Ascending aorta (tissue), 2 donors: ENCODE measurements at places on chromosomes 6 and 20. TPM values are rescaled to one million over a fixed set of nuclear protein-coding genes. Genes with fewer than 3 reads are reported as not detected.

Gene SAMD3
- not detected for total RNA-seq

Gene PCNA
- 52.5 TPM for total RNA-seq

Gene TXNDC5
- total RNA-seq: 192 TPM

Gene SEMG1
- not detected for total RNA-seq

DNA sequence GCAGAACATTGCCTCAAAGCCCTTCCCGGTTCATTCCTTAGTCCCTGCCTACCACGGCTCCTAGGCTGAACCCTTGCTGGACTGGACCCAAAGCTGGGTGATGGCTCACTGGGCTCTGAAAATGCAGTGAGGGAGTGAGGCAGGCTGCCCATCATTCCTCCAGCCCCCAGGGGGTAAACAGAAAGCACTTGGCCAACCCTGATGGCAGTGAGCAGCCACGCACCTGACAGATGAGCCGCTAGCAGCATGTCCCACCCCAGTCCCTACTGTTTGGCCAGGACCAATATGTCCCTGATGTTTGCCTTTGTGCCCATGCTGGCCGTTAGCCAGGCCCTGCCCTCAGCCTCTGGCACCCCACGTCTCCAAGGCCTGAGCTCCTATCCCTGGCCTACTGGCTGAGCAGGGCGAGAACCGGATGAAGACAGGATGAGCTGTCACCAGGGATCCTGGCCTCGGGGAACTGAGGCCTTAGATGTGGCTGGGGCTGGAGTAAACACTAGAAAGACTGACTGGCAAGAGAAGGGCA lies 19.4 kb upstream of the BAK1 start:
- H3K4me1 ChIP-seq: no peaks in the 10 kb centered on the region
- H3K27ac ChIP-seq: no peak overlapping the region
- no peak overlapping the region for H3K4me3 ChIP-seq
- DNase-seq: no peak
- H3K36me3 ChIP-seq: no peaks in the 10 kb centered on the region

DNA sequence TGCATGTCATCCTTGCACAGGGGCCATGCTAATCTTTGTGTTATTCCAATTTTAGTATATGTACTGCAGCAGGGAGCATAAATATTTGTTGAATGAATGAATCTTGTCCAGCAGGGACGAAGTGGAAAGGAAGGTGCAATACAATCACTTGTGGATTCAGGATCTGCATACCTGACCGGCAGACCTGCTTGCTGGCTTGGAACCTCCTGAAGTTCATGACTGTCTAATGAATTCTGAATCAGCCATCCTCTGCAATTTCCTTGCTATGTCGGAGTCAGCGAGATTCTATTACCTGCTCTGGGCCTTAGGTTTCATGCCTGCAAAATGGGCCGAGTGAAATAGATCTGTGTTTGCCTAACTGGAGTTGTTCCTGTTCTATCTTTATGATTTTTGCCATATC lies 17.4 kb upstream of the NCOA3 start:
- H3K4me1 ChIP-seq: no peaks in the 10 kb centered on the region
- H3K27me3 ChIP-seq: no peaks in the 10 kb centered on the region
- no peak overlapping the region for H3K4me3 ChIP-seq
- no peaks in the 10 kb centered on the region for H3K36me3 ChIP-seq
- DNase-seq: no peak
- no peak overlapping the region for H3K27ac ChIP-seq

DNA sequence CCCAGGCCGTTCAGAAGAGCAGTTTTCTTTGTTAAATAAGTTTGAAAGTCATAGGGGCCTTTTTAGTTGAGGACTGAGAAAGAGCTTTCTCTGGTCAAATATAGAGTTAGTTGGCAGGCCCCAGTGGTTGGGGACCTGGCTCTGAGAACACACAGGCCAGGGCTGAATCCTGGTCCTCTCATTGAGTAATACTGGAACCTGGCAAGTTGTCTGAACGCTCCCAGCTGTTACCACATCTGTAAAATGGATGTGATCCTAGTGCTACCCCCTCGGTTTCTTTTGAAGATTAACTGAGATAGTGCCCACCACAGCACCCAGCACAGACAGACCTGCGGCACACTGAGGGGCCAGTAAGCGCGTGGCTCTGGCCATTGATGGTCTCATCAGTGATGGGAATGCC lies 215.5 kb downstream of the ZDHHC14 start:
- H3K4me1 ChIP-seq: no peaks in the 10 kb centered on the region
- no peaks in the 10 kb centered on the region for H3K27me3 ChIP-seq
- H3K27ac ChIP-seq: no peak overlapping the region
- no peak overlapping the region for H3K4me3 ChIP-seq
- no peak for DNase-seq
- peaks cover 8% of the 10 kb centered on the region for H3K36me3 ChIP-seq

GRCh38 chr6:792662-793061 lies 99.7 kb upstream of the EXOC2 start:
- no peaks in the 10 kb centered on the region for H3K4me1 ChIP-seq
- no peak for DNase-seq
- H3K4me3 ChIP-seq: no peak overlapping the region
- no peak overlapping the region for H3K27ac ChIP-seq
- H3K27me3 ChIP-seq: no peaks in the 10 kb centered on the region

GRCh38 chr6:109632405-109632804 lies 58.6 kb downstream of the AK9 start:
- DNase-seq: no peak
- no peaks in the 10 kb centered on the region for H3K27me3 ChIP-seq
- peaks cover 3% of the 10 kb centered on the region for H3K36me3 ChIP-seq
- no peak overlapping the region for H3K4me3 ChIP-seq
- H3K27ac ChIP-seq: no peak overlapping the region
